ENCODE measurements at places on chromosomes 5 and 9. TPM values are rescaled to one million over a fixed set of nuclear protein-coding genes. Genes with fewer than 3 reads are reported as not detected.

The CATSPER3 gene
- 0.85 TPM for total RNA-seq

The CKMT2 gene
- 0.40 TPM for total RNA-seq

The IL9 gene
- not detected for total RNA-seq

The GMCL2 gene
- total RNA-seq = not detected

The RAB3C gene
- 1.2 TPM for total RNA-seq

The TMEM203 gene
- 43.5 TPM for total RNA-seq

The PIP5K1B gene
- 74.2 TPM for total RNA-seq

The CDH12 gene
- total RNA-seq = not detected

The RNF208 gene
- total RNA-seq = 9.3 TPM

The SLC6A3 gene
- total RNA-seq = not detected

The CBY3 gene
- total RNA-seq = not detected

The JAKMIP2 gene
- 0.17 TPM for total RNA-seq

DNA sequence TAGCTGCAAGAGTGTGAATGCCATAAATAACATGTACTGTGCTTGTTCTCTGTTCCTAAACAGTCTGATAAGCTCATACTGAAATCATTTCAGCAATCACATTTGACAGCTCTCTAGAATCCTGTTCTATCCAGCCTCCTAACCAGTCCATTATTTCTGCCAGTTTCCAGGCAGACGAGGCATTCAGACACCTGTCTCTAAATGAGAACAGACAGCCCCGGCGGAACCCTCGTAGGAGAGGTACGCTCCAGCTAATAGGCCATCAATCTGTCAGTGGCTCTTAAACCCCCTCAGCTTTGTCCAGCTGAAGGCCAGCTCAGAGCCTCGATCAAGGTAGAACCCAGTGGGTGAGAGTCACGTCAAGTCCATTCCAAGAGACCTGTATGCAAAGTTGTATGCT lies 272.3 kb downstream of the GLIS3 start:
- no peak for DNase-seq

GRCh38 chr5:29054282-29054681 lies 2015.9 kb upstream of the CDH9 start:
- no peak for DNase-seq

DNA sequence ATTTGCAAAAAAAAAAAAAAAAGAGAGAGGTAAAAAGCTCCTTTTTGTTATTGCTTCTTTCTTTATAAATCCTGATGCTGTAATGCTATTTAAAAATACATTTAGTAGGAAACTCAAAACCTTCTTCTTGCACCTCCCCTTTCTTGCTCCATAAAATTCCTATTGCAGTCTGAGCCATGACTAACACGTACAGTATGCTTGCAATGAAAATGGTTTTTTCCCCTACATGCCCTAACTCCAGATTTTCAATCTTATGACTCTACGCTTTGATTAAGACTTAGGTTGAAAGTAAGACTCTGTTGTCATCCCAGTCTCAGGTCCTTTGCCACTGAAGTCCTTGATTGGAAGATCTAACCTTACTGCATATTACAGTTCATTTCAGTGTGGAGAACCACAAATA lies 23.9 kb downstream of the FGF10 start:
- no peak for DNase-seq

- peak; percentile 46 for DNase-seq
Measured at GRCh38 chr9:131773911-131774379, 34.1 kb upstream of the RAPGEF1 start.

GRCh38 chr5:170162631-170163321 lies 57.1 kb downstream of the FOXI1 start:
- DNase-seq = no peak

- peak; percentile 29 for DNase-seq
Measured at GRCh38 chr5:76714751-76715485, 1.0 kb upstream of the F2R start.

- DNase-seq = no peak
Measured at GRCh38 chr5:78287833-78288232, 6.7 kb downstream of the AP3B1 start.

GRCh38 chr5:43772764-43773477 lies 169.9 kb downstream of the NNT start:
- DNase-seq = no peak

DNA sequence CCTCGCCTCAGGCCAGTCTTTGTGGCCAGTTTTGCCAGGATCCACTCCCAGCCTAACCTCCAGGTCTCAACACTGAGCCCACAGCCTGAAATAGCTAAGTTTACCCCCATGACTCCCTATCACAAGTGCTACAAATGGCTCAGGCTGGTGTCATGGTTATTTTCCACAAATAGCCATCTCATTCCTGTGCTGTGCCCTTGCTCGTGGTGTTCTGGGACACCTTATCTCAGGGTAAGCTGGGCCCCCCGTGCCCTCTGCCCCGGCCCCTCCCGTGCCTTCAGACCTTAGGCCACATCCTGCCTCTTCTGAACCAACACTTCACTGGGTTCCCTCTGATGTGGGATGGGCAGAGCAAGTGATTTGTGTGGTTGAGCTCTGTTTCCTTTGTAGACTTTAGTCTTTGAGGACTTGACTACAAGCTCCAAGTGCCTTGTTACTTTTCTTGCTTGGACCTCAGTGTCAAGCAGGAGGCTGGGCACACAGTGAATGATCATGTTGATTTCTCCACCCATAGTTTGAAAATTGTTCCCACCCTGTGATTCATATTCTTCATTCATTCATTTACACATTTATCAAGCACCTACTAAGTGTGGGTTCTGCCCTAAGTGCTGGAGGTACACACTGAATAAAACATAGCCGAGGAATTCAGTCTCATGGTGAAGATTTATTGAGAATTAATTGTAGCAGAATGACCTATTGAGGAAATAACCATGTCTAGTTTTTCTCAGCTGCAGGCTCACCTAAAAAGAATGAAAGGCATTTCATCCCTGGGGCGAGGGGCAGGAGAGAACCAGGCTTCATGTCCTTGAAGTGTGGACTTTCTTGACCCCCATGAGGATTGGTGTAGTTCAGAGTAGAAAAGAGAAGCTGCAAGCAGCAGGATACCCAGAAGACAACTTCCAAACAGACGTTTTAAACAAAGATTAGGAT lies 84.5 kb upstream of the CTNNA1 start:
- no peak for DNase-seq

DNA sequence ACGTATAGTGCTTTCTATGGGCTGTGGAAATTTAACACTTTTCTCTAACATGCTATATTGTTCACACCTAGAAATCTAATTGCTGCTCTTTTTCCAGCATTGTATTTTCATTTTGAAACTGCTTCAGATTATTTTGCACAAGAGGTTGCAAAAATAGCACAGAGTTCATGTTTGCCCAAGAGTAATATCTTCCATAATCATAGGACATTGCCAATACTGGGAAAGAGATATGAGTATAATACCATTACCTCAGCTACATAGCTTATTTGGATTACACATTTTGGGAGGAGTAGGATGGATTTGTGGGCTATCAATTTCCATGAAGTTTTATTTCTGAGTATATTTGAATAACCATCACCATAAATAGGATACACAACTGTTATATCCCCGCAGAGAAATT lies 717.1 kb downstream of the CDH9 start:
- DNase-seq = no peak

- no peak for DNase-seq
Measured at GRCh38 chr9:110763568-110763967, 95.0 kb downstream of the MUSK start.

GRCh38 chr5:55327281-55327680 lies 19.5 kb downstream of the MTREX start:
- no peak for DNase-seq

DNA sequence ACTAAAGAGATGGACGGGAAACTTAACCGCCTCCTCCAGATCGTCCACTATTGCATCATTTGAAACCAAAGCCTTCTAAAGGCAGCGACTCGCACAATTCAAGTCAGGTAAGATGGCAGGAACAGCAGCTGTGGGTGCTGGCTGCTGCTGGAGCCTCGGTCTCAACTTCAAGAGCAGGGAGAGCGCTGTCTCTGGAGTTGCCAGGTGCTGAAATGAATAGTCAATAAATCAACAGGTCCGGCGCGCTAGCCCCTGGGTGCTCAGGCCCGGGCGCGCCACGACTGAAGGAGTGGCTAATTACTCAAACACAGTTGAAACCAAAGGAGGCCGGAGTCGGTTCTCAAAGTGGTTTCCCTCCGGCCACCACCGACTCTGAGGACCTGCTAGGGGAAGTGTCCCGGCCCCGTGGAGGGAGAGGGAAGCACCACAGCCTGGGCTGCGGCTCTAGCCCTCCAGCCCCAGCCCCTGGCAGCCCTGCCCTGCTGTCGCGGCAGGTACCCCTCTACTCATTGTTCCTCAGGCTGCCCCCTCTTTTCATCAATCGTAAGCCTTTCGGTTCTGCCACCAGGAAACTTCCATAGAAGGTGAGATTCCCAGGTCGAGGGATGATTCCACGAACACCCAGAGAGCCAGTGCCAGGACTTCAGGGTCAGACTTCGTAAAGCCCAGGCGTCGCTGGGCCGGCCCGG lies 804 bp downstream of the TTC39B start:
- DNase-seq = peak; percentile 82

- DNase-seq = no peak
Measured at GRCh38 chr5:140337880-140338279, 8.5 kb downstream of the HBEGF start.

DNA sequence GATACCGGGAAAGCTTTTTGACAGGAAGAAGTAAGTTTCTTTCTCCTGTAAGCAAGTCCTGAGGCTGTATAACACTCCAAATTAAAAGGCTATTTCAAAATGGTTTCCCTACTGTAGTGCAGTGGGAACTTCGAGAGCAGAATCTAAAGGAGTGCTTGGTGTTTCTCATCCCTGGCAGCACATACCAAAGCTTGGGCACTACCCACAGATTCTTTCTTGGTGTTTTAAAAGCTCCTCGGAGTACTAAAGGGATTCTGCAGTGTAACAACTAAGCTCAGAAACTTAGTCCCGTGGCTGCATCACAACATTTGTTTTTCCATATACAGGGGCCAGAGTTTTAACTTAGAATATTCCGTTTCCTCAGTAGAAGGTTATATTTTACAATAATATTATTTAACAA lies 5.6 kb upstream of the APC start:
- no peak for DNase-seq

DNA sequence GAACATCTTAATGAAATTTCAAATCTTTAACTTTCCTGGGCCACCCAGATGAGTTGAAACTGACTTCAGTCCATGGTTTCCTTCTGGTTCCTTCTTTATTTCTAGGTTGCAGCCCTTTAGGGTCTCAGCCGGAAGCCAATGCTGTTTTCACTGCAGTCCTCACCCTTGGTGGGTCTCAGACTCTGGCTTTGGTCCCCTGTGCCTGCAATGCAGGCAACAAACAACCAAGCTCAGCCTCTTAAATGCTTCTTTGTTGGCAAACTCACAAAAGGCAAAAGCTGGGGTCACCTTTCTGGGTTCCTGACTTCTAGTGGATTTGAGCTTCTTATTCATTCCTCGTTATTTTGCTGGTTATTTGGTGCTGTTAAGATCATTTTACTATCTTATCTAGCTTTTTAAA lies 19.3 kb upstream of the APC start:
- DNase-seq = no peak

DNA sequence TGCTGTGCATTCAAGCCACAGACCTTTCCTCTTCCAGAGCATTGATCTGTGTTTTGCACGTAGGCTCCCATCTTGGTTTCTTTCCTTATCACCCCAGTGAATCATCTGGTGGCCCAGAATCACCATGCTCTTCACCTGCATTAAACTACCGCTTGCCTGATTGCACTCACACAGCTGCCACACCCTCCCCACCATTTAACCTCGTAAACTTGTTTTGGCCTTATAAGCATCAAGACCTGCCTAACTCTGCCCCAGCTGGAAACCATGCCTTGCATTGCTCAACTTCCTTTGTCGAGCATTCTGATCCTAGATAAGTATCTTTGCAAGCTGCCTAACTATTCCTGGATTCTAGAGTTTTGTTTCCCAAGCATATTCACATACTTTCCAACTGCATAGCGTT lies 369.6 kb upstream of the SEMA6A start:
- DNase-seq = peak; percentile 35

DNA sequence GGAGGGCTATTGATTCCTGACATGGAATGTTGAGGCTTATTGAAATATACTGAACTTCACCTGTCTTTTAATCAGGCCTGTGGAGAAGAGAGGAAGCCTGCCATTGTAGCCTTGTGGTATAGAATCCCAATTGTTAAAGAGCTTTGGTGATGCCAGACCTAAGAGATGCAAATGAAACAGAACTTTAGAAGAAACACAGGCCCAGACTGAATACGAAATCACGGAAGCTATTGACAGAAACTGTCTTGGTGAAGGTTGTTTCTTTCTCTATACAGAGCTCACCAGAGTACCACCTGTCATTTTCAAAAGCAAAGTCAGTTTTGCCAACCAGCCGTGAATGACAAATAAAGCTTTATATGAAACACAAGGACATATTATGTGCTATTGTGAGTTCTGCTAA lies 660.3 kb downstream of the ISL1 start:
- DNase-seq = no peak

DNA sequence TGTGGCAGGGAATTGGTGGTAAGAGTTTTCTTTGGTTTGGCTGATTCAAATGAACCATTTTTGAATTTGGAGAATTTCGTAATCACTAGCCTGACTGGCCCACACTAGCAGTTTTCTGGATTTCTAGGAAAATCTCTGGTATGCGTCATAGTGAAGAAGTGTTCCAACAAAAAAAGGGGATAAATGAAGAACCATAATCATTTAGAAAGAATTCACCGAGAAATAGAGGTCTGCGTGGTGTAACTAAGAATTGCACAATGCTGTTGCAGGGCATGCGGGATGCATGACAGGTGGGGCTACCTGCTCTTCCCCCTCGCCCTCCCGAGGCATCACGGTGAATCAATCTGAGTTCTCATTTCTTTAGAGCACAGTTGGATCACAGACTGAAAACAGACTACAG lies 232.3 kb upstream of the PAPPA start:
- DNase-seq = no peak

- no peak for DNase-seq
Measured at GRCh38 chr5:111337133-111337532, 112.9 kb downstream of the CAMK4 start.

DNA sequence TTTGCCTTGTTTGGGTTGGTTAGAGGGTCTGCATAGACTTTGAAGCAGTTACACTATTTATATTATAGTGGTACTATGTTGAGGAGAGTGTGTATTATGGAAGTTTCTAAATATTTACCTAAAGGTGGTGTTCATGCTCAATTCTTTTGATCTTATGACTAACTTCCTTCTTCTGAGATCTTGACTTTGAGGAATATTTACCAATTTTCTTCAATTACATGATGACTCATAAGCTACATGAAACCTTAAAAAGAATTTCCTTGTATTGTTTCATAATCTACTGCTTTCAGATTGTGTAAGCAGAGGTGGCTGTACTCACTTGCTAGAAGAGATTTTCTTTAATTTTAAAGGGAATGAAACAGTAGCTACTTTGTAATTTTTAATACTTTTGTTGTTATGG lies 276.1 kb downstream of the TAF11L14 start:
- DNase-seq = no peak

GRCh38 chr5:123105864-123106263 lies 16.8 kb downstream of the PRDM6 start:
- DNase-seq = no peak

GRCh38 chr5:168637281-168637680 lies 58.1 kb upstream of the PANK3 start:
- DNase-seq = no peak

GRCh38 chr5:81428446-81428845 lies 34.5 kb upstream of the ACOT12 start:
- no peak for DNase-seq
